ENCODE measurements at places on chromosomes 5 and 9. TPM values are rescaled to one million over a fixed set of nuclear protein-coding genes. Genes with fewer than 3 reads are reported as not detected.

DNA sequence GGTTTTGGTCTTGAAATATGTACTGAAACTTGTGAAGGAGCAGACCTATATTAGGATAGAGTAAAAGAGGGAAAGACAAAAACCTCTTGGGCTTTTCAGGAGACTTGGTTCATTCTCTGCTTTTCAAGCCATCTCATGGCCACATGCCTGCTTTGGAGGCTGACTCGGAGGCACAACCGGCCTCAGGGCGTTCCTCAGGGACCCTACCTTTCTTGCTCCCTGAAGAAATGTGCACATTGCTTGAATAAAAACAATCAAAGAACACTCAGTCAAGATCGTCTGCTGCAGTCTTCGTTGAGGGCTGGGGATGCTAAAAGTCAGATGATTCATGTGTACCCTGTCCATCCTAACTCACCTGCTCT is 994 bp downstream of the IRGM start:
- H3K4me1 ChIP-seq = peaks cover 22% of the 10 kb centered on the region
- H3K27me3 ChIP-seq = no peaks in the 10 kb centered on the region
- no peak for DNase-seq

Gene SH3GL2
- total RNA-seq = not detected

GRCh38 chr5:32572778-32573480 is 12.4 kb upstream of the SUB1 start:
- no peaks in the 10 kb centered on the region for H3K27me3 ChIP-seq
- no peaks in the 10 kb centered on the region for H3K36me3 ChIP-seq
- H3K4me3 ChIP-seq = no peak overlapping the region
- H3K27ac ChIP-seq = no peak overlapping the region

Gene SEMA6A
- total RNA-seq = not detected

DNA sequence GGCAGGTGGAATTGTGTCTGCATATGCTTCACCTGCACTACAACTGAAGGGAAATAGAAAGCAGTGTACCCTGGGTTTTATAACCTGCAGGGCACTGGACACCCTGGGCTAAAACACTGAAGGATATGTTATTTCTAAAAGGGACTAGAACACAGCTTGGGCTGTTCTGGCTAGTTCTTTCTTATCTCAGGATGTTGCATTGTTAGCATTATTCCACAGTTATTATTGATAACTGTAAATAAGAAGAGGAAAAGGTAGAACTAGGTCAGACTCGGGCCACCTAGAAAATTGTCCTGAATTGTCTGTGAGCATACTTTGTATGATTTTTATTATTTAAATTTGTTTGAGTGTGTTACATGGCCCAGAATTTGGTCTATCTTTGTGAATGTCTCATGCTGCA is 493.9 kb upstream of the CDH9 start:
- H3K4me1 ChIP-seq = no peaks in the 10 kb centered on the region
- H3K27me3 ChIP-seq = no peaks in the 10 kb centered on the region
- H3K36me3 ChIP-seq = no peaks in the 10 kb centered on the region
- no peak overlapping the region for H3K4me3 ChIP-seq
- DNase-seq = no peak

DNA sequence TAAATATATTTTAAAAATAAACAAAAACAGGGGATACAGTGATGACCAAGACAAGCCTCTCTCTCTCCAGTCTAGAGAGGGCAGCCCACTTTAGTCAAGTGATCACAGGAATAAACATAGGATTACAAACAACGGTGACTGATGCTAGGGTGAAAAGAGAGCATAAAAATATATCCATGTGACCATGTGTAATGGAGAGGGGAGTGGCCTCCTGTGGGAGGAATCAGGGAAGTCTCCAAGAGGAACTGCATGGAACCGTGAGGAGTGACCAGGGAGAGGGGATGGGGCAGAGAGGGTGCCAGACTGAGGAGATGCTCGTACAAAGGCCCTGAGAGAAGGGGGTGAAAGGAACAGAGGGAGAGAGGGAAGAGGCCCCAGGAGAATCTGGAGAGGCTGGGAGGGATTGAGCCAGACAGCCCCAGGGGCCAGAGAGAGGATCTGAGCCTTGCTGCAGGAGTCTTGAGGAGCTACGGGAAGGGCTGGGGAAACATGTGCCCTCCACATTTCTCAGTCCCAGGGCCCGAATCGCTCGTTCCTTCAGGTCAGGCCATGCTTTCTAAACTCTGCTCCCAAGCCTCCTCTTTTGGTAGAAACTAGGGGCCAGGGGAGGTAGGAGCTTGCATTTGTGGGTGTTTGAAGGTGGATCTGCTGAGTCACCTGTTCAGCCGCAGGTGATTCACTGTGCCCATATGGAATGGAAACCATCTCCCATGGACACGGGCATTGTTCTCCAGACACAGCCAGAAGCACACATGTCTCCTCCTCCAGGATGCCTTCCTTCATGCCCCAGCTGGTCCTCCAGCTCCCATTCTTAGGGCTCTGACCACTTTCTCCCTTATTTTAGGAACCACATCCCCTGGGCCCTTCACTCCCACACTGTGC is 63.8 kb downstream of the PAX5 start:
- peak overlapping the region; percentile 7 for H3K27ac ChIP-seq
- H3K27me3 ChIP-seq = peaks cover 3% of the 10 kb centered on the region
- DNase-seq = no peak
- no peak overlapping the region for H3K4me3 ChIP-seq
- H3K36me3 ChIP-seq = no peaks in the 10 kb centered on the region

GRCh38 chr5:69160651-69161050 is 6.3 kb upstream of the CCNB1 start:
- no peak overlapping the region for H3K4me3 ChIP-seq
- peaks cover under 1% of the 10 kb centered on the region for H3K4me1 ChIP-seq
- no peaks in the 10 kb centered on the region for H3K27me3 ChIP-seq

- H3K36me3 ChIP-seq = no peaks in the 10 kb centered on the region
- no peak overlapping the region for H3K27ac ChIP-seq
- no peak overlapping the region for H3K4me3 ChIP-seq
- DNase-seq = no peak
Measured at GRCh38 chr9:13879981-13880380, 434.0 kb downstream of the NFIB start.

DNA sequence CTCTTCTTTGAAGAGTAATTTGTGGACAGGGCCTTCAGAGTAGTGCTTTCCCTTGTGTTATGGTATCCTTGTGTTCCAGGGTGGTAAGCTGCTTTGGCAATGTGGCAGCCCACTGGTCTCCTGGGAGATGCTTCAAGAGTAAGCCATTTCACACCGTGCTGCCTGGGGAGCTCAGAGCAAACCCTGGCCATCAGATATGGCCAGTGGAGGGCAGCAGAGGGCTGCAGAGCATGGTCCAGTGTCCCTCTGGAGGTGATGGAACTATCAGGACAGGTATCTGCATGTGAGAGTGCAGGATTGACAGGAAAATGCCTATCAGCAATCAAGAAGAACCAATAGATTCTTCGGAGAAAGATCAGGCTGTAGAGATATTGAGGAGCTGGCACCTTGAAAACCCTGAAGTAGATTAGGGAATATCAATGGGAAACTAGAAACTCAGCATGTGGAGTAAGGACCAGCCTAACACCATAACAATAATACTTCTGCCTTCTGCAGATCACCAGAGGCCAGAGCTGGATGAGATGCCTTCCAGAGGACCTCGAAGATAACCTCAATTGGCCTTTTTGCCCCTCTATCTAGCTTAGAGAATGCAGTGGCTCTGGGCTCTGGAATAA is 90.8 kb downstream of the PLPPR1 start:
- no peak overlapping the region for H3K4me3 ChIP-seq
- H3K27ac ChIP-seq = no peak overlapping the region
- no peaks in the 10 kb centered on the region for H3K4me1 ChIP-seq
- H3K27me3 ChIP-seq = no peaks in the 10 kb centered on the region

Gene PLPP7
- 0.21 TPM for total RNA-seq

DNA sequence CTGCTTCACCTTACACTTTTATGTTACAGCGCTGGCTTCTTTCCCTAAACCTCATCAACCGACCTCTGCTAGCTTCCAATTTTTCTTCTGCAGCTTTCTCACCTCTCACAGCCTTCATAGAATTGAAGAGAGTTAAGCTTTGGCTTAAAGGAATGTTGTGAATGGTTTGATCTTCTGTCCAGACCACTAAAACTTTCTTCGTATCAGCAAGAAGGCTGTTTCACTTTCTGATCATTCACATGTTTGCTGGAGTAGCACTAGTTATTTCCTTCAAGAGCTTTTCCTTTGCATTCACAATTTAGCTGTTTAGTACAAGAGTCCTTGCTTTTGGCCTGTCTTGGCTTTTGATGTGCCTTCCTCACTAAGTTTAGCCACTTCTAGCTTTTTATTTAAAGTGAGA is 49.5 kb downstream of the NR3C1 start:
- peak; percentile 16 for DNase-seq
- H3K36me3 ChIP-seq = peaks cover 20% of the 10 kb centered on the region
- H3K4me1 ChIP-seq = peaks cover 59% of the 10 kb centered on the region

DNA sequence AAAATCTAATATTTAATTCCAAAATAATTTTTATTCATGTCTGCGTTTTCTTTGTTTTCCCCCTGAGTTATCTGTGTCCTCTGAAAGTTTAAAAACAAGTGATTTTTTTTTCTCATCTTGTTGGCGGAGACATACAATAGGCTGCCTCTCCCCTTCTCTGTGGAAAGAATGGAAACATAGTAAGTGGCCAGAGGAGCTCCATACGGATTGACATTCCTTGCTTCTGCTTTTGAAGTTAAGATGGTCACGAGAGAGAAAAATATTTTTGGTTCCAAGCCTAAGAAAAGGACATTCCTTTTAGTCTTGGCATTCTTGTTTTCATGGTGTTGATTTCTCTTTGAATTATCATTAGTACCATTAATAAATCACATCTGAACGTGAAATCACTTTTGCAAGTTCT is 28.3 kb downstream of the ZNF462 start:
- H3K27me3 ChIP-seq = no peaks in the 10 kb centered on the region
- no peaks in the 10 kb centered on the region for H3K4me1 ChIP-seq
- H3K4me3 ChIP-seq = no peak overlapping the region
- DNase-seq = no peak
- H3K27ac ChIP-seq = no peak overlapping the region

Gene STPG3
- total RNA-seq = not detected

- no peaks in the 10 kb centered on the region for H3K36me3 ChIP-seq
- no peaks in the 10 kb centered on the region for H3K4me1 ChIP-seq
- no peak overlapping the region for H3K27ac ChIP-seq
- H3K27me3 ChIP-seq = no peaks in the 10 kb centered on the region
- no peak for DNase-seq
Measured at GRCh38 chr9:13817754-13818278, 496.1 kb downstream of the NFIB start.

Gene SUSD1
- total RNA-seq = 14.7 TPM

- H3K27me3 ChIP-seq = peaks cover 3% of the 10 kb centered on the region
- no peak overlapping the region for H3K27ac ChIP-seq
- no peaks in the 10 kb centered on the region for H3K36me3 ChIP-seq
- no peak for DNase-seq
- no peaks in the 10 kb centered on the region for H3K4me1 ChIP-seq
- no peak overlapping the region for H3K4me3 ChIP-seq
Measured at GRCh38 chr5:127609011-127609410, 39.9 kb upstream of the CTXN3 start.

GRCh38 chr5:163677092-163677491 is 171.7 kb downstream of the MAT2B start:
- H3K4me3 ChIP-seq = no peak overlapping the region
- no peaks in the 10 kb centered on the region for H3K4me1 ChIP-seq
- H3K36me3 ChIP-seq = no peaks in the 10 kb centered on the region
- H3K27me3 ChIP-seq = no peaks in the 10 kb centered on the region
- no peak for DNase-seq

Gene SHISAL2B
- not detected for total RNA-seq

GRCh38 chr5:79858410-79858723 is 132.7 kb downstream of the MTX3 start:
- no peaks in the 10 kb centered on the region for H3K36me3 ChIP-seq
- no peak overlapping the region for H3K4me3 ChIP-seq
- H3K27me3 ChIP-seq = peaks cover 35% of the 10 kb centered on the region
- H3K27ac ChIP-seq = no peak overlapping the region

GRCh38 chr9:112280904-112281303 is 52.5 kb downstream of the PTBP3 start:
- H3K27me3 ChIP-seq = no peaks in the 10 kb centered on the region
- H3K4me1 ChIP-seq = peaks cover 5% of the 10 kb centered on the region
- H3K27ac ChIP-seq = no peak overlapping the region
- peaks cover 40% of the 10 kb centered on the region for H3K36me3 ChIP-seq
- no peak for DNase-seq

GRCh38 chr9:64061013-64061627 is 1223.9 kb downstream of the FOXD4L5 start:
- H3K36me3 ChIP-seq = no peaks in the 10 kb centered on the region
- H3K4me3 ChIP-seq = no peak overlapping the region
- H3K27me3 ChIP-seq = no peaks in the 10 kb centered on the region
- no peak overlapping the region for H3K27ac ChIP-seq

- no peaks in the 10 kb centered on the region for H3K4me1 ChIP-seq
- DNase-seq = no peak
Measured at GRCh38 chr5:116652903-116653302, 78.3 kb upstream of the SEMA6A start.

Gene SCGB3A2
- not detected for total RNA-seq

- H3K4me3 ChIP-seq = no peak overlapping the region
- H3K27me3 ChIP-seq = peaks cover 7% of the 10 kb centered on the region
- no peaks in the 10 kb centered on the region for H3K36me3 ChIP-seq
- no peak overlapping the region for H3K27ac ChIP-seq
Measured at GRCh38 chr9:133171161-133171961, 7.6 kb upstream of the GBGT1 start.

DNA sequence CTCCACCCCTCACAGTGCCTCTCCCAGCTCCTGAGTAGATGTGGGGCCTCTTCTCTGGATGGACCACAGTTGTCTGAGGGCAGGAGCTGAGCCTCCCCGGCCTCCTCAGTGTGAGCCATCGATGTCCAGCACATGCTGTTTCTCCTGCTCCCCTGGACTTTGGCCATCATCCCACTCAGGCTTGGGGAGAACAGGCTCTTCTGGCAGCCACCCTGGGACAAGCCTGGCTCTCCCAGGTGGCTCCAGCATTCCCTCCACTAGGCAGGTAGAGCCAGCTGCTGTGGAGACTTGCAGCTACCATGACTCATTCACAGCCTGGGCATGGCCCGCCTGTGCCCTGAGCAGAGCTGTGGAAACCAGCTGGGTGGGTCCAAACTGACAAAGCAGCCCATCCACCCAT is 77.0 kb downstream of the CSNK1A1 start:
- no peak overlapping the region for H3K4me3 ChIP-seq
- no peaks in the 10 kb centered on the region for H3K4me1 ChIP-seq
- H3K27me3 ChIP-seq = no peaks in the 10 kb centered on the region
- no peak for DNase-seq
- H3K27ac ChIP-seq = no peak overlapping the region

DNA sequence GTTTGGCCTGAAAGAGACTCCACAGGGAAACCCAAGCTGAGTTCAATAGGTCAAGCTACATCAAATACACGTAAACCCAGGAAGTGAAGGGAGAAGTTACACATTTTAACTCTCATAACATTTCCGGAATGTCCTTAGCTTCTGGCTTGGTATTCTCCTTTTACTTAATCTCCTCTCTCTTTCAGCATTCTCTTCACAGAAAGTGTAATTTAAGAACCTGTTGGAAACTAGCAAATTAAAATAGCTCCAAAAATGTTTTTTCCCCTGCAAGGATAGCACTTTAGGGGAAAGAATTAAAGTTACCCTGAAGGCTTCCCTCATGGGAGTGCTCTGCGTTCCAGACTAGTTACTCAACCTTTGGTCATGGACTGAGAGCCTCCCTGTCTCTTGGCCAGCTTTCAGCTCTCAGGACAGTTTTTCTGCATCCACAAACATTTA is 292.7 kb upstream of the TARS1 start:
- no peaks in the 10 kb centered on the region for H3K36me3 ChIP-seq
- no peaks in the 10 kb centered on the region for H3K4me1 ChIP-seq
- no peak for DNase-seq
- H3K27me3 ChIP-seq = no peaks in the 10 kb centered on the region
- no peak overlapping the region for H3K4me3 ChIP-seq

Gene IFNA2
- not detected for total RNA-seq

Gene SLC36A2
- not detected for total RNA-seq

Gene CNTNAP3B
- total RNA-seq = not detected

Gene MARCOL
- not detected for total RNA-seq

Measured in activated CD4-positive, alpha-beta T cell treated with anti-CD3 and anti-CD28 coated beads, Interleukin-2, amount 10 ng/mL, durations not matched to agents 7 days and 5 days (primary cell).